ENCODE measurements at places on chromosomes 12 and 14.

GRCh38 chr12:116691636-116692035 is 46.2 kb downstream of the SPRING1 start:
- no peak for DNase-seq

DNA sequence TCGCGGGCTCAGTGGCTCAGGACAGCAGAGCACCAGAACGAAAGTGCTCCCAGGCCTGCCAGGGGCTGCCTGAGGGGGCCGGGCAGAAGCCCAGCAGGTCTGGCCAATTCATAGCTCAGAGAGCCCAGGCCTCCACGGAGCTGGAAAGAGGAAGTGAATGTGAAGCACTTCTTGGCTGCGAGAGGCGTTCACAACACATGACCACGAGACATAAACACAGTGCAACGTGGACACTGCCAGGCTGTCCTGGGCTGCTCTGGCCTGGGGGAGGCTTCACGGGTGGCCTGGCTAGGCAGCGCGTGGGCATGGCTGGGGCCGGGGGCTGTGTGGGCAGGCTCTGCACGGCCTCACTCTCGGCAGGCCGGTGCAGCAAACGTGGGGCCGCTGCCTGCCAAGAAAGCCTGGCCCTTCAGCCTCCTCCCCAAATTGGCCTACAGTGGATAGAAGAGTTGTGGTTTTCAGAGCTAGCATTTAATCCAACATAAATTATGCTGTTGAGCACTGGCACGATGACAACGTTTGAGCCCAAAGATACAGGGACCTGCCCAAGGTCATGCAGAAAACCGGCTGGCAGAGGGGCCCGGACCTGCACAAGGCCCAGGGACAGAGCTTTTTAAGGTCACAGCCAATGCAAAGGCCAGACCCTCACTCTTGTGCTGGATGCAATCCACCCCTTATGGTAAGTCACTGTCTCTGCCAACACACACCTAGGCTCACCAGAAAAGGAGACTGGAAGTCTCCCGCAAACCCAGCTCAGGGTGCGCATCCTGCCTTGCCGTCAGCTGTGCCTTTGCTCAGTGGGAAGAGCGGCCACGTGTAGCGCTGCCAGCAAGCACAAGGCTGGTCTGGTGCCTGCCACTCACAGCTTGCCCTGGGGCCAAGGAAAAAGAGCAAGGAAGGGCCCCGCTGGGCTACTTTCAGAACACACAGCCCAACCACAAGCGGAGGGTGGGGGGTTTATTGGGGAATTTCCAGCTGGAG is 8.6 kb downstream of the SLC25A29 start:
- no peak for DNase-seq

GRCh38 chr14:52850451-52850909 is 59.1 kb upstream of the GNPNAT1 start:
- no peak for DNase-seq

DNA sequence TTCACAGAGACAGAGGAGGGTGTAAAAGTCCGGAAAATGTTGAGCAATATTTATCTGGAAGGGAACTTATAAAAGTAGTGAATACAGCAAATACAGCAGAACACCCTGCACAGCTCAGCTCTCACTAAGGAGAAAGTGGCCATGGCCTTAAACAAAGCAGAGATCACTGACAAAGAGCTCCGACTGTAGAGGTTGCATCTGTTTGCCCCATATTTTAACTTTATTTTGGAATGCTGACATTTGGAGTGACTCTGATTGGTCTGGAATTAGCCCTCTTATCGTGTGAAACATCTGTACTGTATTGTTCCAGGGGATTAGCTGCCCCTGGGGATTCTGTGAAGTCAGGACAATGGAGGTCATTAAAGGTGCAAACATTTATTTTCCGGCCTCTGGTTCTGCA is 1275.7 kb upstream of the FLRT2 start:
- no peak for DNase-seq

DNA sequence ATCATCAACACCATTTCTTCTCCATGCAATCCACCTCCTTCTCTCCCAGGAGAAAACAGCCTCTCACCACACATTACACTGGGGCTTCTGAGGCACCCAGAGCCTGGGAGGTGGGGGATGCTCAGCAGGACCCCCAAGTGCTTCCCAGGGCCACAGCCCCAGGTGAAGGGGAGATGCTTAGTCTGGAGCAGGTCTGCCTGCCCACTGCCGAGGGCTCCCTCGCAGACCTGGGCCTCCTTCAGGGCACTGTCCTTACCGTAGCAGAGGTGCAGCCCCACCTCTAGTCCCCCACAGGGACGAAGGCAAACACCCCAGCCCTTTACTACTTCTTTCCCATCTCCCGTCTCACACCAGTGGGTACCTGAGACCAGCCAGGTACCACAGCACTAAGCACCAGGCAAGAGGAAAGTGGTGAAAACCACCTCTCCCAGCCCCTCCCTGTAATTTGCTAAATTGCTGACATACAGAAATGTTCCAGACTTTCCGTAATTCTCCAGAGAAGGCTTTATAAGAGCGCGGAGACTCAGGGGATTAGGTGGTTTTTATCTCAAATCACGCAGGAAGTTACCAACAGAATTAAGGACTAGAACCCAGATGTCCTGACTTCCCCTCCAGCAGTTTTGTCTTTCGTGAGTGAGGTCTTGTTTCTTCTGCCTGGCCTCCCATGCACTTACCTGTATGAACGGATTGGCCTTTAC is 59.0 kb downstream of the PLEKHG3 start:
- DNase-seq: no peak

GRCh38 chr12:114342656-114343055 is 63.3 kb downstream of the TBX5 start:
- no peak for DNase-seq

DNA sequence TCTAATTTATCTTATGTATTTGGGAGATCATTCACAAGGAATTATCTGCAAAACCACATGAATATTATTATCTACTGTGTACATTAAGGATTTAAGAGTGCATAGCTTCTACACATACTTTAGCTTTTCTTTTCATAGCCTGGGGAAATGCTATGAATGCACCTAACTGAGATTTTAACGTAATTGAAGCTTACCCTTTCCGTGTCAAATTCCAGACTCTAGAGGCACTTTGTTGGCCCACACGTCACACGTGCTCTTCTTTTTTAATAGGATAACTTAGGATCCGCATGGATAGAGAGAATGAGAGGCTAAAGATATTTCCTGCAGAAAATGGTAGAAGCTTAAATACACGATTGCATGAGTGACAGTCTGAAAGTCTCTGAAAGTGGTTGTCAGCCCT is 481.1 kb downstream of the PCNX1 start:
- DNase-seq: no peak

DNA sequence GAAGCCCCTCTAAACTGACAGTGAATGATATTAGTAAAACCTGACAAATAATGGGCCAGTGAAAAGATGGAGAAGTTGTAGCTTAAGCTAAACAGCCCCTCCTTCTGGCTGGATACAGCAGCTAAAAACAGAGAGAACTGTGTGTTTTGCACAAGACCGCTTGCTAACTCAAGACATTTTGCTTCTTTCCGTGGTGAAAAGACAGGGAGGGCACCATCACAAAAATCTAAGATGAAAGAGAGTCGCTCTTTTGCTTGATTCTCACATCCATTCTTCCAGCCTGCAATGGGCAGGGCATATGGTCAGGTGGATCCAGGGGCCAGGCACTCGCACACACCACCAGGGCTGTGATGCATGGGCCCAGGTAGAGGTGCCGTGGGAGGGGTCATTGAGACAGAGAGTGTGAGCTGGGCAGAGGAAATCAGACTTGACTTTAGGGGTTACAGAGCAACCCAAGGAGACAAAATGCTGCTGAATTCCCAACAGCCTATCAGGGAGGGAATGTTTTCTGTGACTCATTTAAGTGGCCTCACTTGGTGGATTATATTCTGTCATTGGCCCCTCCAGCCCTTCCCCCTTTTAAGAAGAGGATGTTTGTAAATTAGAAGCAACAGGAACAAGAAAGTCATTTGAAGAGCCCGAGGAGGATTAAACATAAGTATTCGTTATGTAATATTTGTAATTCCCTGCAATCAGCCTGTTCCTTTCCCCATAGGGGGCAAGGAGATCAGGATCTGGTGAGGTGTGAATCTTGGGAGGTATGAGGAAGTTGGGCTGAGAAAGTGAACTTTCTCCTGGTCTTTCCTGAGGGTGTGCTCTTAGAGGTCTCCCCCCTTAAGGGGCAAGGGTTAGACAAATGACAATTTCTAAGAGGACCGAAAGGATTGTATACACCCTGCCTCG is 12.3 kb downstream of the EMP1 start:
- no peak for DNase-seq

- DNase-seq: no peak
Observed at GRCh38 chr12:95982602-95983001, 13.5 kb downstream of the HAL start.

- DNase-seq: no peak
Observed at GRCh38 chr12:121693155-121693687, 19.3 kb upstream of the TMEM120B start.

GRCh38 chr12:106089935-106090334 is 48.8 kb downstream of the NUAK1 start:
- no peak for DNase-seq

GRCh38 chr12:126891789-126892188 is 1375.2 kb upstream of the TMEM132C start:
- DNase-seq: no peak

GRCh38 chr14:23171222-23171975 is 12.1 kb downstream of the SLC7A8 start:
- DNase-seq: no peak

GRCh38 chr12:2323532-2324255 is 270.9 kb downstream of the CACNA1C start:
- DNase-seq: peak; percentile 22

DNA sequence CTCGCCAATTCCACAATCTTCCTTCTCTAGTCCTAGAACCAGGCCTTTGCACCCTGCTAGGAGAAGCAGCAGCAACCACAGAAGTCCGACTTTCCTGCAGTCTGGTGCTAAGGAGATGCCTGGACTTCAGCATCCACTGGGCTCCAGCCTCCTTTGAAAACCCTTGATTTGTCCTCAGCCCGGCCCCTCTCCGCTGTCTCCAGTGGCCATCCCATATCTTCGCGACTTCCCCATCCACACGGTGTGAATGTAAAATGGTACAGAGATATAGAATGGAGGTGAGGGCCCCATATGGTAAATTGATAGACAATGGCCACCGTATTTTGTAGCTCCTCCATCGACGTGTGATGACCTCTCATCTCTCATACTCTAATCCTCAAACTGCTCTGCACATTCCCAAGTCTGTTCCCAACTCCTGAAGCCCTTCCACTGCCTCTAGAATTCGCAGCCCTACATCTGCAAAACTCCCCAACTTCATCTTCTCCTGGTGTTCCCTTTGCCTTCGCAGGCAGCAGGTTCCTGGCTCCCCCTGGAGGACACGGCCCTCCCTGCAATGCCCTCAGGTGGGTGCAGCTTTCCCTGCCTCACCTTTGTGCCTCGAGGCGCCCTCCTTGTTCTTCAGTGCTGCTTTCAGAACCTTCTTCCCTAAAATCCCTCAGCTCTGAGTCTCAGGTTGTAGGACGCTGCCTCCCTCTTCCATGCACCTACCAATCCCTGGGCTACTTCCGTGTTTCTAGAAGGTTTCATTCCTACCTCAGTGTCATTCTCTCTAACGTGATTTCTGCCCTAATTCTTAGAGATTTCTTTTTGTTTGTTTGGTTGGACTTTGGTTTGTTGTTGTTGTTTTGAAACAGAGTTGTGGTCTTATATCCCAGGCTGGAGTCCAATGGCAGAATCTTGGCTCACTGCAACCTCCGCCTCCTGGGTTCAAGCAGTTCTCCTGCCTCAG is 36.7 kb downstream of the TMBIM6 start:
- no peak for DNase-seq

- DNase-seq: peak; percentile 10
Observed at GRCh38 chr14:95619785-95620417, 66.3 kb upstream of the TCL1B start.

DNA sequence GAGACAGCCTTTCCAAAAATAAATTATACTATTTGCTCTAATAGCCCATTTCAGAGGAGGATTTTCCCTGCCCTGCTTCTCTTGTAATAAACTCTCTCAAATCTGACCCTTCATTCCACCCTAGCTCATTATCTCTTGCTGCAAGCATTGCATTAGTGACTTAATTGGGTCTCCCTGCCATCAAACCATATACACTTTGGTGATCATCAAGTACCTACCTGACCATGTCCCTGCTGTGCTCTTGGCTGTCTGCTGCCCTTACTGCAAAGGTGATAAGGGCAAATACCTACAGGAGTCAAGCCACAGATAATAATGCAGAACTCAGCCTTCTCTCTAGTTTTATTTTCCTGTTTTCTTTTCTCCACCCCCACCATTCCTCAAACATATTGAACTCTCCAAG is 88.4 kb downstream of the LIN7A start:
- DNase-seq: no peak

DNA sequence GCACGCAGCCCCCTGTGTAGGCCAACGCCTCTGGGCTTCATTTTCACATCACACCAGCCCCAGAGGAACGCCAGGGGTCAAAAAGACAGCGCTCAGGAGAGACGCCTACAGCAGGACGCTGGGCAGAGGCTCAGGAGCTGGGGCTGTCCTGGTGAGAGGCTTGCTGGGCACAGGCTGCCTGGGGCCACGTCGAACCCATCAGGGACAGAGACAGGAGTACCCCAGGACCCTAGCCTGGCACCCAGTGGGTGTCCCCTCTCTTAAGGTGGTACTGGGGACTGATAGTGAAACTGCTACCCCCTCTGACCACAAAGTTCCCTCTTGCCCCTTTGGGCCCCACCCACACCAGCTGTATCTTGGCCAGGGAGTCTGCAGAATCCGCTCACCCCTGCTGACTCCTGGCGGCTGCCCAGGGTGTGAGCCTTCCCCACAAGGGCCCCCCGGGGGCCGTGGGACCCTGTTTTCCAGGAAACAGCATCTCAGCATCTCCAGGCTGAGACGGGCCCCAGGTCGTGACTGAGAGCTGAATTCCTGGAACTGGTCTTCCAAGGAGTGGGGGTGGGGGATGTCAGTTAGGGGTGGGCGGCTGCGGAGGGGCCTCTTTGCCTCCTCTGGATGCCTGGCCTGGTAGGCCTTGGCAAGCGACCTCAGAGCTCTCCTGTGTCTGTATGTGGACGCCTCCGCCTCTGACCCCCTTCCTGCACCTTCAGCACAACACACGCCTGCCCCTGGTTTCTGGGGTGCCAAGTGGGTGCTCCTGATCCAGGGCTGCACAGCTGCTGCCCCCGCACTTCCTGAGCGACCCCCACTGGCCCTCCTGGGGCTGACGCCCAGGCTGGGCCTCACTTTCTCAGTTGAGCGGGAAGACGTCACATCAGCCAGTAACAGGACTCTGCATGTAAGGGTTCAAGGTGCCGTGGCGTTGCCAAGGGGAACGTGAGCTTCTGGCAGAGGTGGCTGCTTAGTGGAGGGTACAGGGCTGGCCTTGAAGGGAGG is 321.9 kb upstream of the RTL1 start:
- no peak for DNase-seq

- no peak for DNase-seq
Observed at GRCh38 chr14:61217516-61217915, 63.6 kb downstream of the TMEM30B start.

GRCh38 chr12:63911341-63911740 is 66.8 kb downstream of the SRGAP1 start:
- no peak for DNase-seq

DNA sequence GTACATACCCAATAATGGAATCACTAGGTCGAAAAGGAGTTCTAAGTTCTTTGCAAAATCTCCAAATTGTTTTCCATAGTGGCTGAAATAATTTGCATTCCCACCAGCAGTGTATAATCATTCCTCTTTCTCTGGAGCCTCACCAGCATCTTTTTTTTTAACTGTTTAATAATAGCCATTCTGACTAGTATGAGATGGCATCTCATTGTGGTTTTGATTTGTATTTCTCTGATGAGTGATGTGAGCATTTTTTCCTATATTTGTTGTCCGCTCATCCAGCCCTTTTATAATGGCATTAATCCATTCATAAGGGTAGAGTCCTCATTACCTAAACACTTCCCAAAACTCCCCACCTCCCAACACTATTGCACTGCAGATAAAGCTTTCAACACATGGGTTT is 278.3 kb downstream of the SEC23A start:
- DNase-seq: no peak

All from NCI-H2029 treated with DMSO at 0.1 percent for 48 hours (cell line).